ENCODE measurements at places on chromosomes 12 and 14.
A peak's percentile ranks its signal among the peaks of the same experiment; 100 is the strongest.

GRCh38 chr12:79358716-79359300, 332.0 kb downstream of the PAWR start:
- DNase-seq: no peak

- no peak for DNase-seq
Observed at GRCh38 chr14:99320621-99321235, 48.7 kb upstream of the BCL11B start.

DNA sequence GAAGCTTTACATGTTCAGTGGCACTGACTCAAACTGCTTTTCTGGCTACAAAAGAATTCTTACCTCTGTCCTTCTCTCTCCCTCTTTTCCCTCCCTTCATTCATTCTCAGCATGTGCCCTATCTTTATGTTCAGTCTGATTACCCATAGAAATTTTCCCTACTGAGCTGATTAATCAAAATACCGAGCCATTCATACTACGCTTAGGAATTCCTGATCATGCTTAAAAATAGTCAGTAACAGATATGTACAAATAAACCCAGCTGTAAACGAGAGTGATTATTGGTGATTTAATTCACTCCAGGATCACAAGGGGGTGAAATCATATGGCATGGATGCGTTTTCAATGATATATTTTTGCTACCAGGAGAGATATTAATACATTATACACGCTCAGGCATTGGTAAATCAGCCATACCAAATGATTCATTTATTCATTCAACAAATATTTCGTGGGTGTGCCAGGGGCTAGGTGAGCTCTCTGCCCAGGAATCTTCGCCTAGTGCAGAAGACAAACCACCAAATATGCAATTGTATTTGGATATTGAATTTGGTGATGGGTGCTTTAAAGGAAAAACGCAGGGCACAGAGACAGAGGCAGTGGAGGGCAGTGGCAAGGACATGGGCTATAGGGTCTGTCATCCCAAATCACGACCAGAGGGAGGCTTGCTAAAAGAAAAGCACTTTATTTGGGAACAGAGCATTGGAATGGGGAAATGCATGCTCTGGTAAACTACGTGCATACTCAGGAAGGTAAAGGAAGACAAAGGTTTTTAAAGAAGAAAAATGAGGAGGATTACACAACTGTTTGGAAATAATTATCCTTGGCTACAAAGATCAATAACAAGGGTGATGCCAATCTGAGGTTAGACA, 13.9 kb upstream of the VRK1 start:
- no peak for DNase-seq

DNA sequence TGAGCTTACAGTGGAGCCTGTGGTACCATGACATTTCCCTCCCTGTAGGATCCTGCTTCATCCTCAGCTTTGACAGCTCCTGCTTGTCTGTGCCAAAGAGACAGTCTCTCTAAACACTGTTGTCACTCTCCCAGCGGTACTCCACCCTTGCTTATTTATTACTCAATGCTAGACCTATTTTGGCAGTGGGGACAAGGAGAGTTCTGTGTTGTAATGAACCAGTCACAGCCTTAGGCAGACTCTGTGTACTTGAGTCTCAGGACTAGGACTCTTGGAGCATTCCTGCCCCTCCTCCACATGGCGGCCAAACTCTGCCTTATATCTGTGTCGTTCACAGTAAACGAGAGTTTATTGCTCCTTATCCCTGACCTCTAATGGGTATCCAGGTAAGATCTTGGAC, 70.9 kb downstream of the PIK3C2G start:
- DNase-seq: no peak

DNA sequence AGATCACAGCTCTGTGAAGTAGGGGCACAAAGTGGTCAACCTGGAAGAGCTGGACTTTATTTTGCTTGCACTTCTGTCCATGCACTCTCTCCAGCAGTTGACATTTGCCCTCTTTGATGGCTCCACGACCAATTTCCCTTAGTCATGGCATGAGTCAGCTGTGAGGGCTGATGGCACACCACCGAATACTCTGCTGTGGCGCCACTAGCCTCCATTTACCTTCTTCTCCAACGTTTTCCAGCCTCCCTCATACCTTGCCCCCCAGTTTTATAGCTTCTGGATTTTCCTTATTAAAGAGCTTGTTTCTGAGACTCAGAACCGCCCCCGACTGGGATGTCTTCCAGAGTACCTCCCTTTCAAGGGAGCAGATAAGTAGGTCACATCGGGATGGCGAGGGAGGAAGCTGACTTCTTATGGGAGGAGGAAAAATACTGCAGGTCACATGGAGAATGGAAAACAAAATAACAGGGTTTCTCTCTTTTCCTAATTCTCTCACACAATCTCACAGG, 17.6 kb downstream of the NINJ2 start:
- no peak for DNase-seq

- DNase-seq: no peak
Observed at GRCh38 chr14:50303744-50304471, 8.1 kb downstream of the L2HGDH start.

DNA sequence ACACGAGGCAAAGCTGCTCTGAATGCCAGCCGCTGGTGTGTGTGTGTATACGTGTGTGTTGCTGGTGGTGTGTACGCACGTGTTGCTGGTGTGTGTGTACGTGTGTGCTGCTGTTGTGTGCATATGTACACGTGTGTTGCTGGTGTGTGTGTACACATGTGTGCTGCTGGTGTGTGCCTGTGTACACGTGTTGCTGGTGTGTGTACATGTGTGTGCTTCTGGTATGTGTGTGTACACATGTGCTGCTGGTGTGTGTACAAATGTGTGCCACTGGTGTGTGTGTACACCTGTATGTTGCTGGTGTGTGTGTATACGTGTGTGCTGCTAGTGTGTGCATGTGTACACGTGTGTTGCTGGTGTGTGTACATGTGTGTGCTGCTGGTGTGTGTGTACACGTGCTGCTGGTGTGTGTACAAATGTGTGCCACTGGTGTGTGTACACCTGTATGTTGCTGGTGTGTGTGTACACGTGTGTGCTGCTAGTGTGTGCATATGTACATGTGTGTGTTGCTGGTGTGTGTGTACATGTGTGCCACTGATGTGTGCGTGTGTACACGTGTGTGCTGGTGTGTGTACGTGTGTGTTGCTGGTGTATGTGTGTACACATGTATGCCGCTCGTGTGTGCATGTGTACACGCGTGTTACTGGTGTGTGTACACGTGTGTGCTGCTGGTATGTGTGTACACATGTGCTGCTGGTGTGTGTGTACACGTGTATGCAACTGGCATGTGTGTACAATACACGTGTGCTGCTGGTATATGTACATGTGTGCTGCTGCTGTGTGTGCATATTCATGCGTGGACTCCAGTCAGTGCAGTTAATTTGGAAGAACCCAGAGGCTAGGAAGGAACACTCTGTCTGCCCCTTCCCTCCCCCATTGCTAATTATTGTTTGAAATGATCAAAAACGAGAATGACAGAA, 47.2 kb downstream of the CACNA2D4 start:
- no peak for DNase-seq

GRCh38 chr14:100438271-100438670, 115.1 kb downstream of the SLC25A47 start:
- peak; percentile 94 for DNase-seq

DNA sequence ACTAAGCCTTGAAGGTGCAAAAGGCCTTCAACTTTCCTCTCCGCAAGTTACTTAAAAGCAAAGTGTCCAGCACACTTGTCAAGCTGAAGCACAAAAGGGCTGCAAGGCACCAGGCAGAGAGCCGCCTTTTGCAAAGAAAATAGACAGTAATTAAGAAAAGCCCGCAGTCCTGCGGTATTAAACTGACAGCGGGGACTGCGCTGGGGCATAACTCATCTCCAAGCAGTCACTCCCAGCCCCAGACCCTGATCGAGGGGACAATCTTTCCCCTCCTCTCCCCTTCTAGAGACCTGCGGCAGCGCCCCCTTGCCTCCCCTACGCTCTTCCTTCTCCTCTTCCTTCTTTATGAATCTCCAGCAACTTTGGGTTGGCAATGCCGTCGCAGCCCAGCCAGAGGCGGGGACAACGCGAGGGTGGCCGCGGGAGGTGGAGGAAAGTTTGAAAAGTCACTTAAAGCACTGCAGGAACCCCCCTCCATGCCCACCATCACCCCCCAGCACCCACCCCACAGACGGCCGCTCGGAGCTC, 200.9 kb upstream of the CAND1 start:
- DNase-seq: no peak

GRCh38 chr12:109735825-109736551, 22.4 kb downstream of the FAM222A start:
- no peak for DNase-seq

- DNase-seq: no peak
Observed at GRCh38 chr12:52367876-52368275, 595 bp upstream of the KRT85 start.

- no peak for DNase-seq
Observed at GRCh38 chr12:26918321-26919215, 19.2 kb downstream of the INTS13 start.

GRCh38 chr12:3520168-3520567, 29.2 kb downstream of the PRMT8 start:
- no peak for DNase-seq

GRCh38 chr12:50626026-50626425, 121.2 kb downstream of the DIP2B start:
- DNase-seq: no peak

DNA sequence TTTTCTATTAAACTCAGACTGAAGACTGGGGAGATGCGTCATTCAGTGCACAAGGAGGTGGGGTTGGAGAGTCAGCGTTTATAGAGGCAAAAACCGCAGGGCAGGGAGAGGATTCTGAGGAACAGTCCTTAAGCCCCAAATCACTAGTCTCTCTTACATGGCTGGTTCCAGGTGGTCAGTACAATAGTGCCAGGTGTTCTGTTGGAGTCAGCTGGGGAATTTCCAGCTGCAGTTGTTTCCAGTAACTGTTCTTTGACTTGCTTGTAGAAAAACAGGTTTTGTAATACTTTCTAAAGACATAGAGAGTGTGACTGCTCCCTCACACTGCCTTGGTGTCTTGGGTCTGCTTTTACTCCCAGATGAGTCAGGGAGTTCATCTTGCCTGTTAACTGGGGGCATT, 192.2 kb downstream of the TMTC3 start:
- DNase-seq: no peak

DNA sequence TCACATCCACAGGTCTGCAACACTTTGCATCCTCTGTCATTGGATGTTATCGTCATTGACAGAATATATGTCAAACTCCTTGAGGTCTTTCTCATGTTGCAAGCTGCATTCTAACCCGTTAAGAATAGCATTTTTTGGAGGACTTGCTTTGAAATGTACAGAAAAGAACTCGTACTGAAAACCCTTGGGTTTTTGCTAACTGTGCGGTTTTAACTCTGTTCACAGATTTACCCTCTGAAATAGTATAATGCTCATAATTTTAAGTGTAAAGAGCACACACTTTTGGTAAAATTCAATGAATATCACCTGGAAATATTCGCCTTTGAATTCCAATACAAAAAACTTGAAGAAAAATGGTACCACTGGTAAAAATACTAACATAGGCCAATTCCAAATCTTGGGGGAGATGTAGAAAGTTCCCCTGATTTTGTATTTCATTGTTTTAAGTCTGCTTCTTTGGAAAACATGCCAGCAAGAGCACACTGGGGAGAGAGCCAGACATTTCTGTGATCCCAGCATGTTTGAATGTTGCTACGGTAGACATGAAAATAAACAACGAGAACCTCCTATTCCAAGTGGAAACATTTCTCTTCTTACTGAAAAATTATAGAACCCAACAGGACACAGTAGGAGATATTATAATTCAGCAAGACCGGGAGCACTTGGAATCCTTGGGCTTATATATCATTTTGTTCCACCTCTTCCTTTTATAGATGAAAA, 446.0 kb downstream of the AEBP2 start:
- DNase-seq: no peak

GRCh38 chr12:92570056-92570753, 132.6 kb upstream of the PLEKHG7 start:
- DNase-seq: peak; percentile 62

- no peak for DNase-seq
Observed at GRCh38 chr14:101950516-101951215, 13.7 kb upstream of the DYNC1H1 start.

- no peak for DNase-seq
Observed at GRCh38 chr12:3713483-3713882, 39.4 kb downstream of the CRACR2A start.

- DNase-seq: no peak
Observed at GRCh38 chr14:90643982-90644670, 172.1 kb downstream of the TTC7B start.

DNA sequence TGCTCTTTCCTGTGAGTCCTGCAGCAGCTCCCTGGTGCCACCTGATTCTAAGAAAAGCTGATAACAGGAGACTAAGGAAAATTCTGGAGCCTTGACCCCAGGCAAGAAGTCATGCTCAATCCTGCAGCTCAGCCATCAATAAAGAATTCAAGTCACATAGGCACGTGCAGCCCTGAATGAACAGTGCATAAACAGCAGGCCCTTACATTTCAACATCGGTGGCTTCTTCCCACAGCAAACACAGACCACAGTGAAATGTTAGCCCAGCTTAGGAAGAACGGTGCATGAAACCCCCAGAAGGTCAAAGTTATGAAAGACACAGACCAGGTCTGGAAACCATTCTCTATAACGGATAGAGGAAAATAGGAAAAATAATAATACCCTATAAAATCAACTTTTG, 10.5 kb downstream of the CINP start:
- DNase-seq: no peak

- no peak for DNase-seq
Observed at GRCh38 chr12:123445388-123446332, 9.2 kb upstream of the RILPL2 start.

DNA sequence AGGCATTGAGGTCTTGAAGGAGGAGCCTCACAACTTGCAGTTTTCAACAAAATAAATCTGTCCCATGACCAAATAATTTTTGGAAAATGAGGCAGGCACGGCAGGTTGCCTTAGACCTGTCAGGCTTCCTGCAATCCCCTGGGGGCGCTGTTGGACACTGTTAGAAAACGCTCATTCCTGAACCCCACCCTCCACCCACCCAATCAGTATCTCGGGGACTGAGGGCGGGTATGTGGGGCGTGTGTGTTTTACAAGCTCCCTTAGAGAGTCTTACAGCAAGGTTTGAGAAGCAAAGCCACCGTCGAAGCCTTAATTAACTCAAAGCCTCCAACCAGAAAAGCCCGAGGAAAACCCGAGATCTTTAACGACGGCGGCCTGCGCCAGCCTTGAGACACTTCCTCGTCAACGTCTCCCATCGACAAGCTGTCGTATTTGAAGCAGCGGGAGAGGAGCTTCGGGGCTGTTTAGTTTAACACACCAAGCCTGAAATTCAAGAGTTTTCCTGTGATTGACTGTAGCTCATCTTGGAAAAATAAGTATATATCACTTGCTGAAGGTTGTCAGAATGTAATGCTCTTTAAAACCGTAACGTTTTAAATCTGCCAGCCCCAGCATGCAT, 123.0 kb downstream of the GLT1D1 start:
- no peak for DNase-seq
